Lower lobe of right lung (tissue), 2 donors: ENCODE measurements at places on chromosomes 1 and 21. TPM values are rescaled to one million over a fixed set of nuclear protein-coding genes. Genes with fewer than 3 reads are reported as not detected.

DNA sequence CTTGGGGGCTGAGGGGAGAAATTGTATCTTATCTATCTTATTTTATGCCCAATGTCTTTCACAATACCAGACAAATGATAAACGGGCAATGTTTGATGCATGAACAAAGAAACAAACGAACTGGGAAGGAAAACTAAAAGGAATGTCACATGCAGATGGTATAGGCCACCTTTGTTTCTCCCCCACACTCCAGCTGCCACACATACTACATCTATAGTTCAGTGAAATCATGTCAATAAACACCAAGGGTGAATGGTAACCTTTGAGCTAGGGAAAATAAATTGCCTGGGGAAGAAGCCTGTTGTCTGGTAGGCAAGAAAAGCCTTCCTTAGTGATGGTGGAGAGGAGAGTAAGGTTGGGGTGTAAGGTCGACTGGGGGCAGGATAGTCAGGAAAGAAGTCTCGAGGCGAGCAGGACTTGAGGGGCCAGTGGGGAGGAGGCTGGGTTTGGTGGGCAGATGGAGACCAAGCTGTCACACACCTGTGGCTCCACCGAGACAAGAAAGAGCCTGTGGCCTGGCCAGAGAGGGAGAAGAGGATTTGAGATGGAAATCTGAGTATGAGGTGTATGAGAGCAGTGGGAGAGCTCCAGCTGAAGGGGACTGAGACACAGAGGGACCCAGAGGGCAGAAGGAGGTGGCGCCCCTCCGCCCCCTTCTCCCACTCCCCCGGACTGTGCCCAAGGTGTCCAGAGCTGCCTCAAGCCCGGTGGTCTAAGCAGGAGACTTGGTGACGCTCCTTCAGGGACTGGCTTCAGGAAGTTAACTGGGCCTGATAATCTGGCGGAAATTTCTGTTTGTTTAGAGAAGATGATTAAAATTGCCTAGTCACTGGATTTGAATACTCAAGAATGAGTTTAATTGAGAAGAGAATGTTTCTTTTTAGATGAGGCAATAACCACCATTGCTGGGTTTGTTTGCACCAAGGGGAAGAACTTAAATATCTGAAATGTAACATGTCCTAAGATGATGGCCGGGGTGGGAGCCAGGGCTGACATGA is 37.3 kb downstream of the ATF3 start:
- no peaks in the 10 kb centered on the region for H3K36me3 ChIP-seq
- DNase-seq, result no peak
- no peaks in the 10 kb centered on the region for H3K4me1 ChIP-seq
- H3K4me3 ChIP-seq, result no peak overlapping the region
- H3K27me3 ChIP-seq, result no peaks in the 10 kb centered on the region

- no peak for DNase-seq
- H3K36me3 ChIP-seq, result no peaks in the 10 kb centered on the region
- H3K27me3 ChIP-seq, result no peaks in the 10 kb centered on the region
- no peaks in the 10 kb centered on the region for H3K4me1 ChIP-seq
- H3K27ac ChIP-seq, result no peak overlapping the region
These were observed 212.4 kb downstream of the PLA2G4A start for GRCh38 chr1:187041104-187041503.

DNA sequence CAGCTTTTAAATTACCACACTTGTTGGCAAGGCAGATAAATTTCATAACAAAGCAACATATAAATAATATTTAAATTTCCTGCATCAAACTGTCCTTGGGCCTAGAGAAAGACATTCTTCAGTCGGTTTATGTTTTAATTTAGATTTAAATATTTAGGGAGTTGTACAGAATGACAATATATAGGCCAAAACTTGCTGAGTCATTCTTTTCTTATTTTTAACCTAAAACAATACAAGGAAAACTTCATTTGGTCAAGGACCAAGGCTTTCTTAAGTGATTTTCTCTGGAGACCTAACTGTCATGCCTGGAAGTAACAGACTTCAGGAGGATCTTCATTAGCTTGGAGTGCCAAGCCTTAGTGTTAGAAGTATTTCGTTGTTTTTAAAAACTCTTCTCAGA is 5.6 kb downstream of the MAP10 start:
- no peak overlapping the region for H3K4me3 ChIP-seq
- H3K4me1 ChIP-seq, result no peaks in the 10 kb centered on the region
- no peak for DNase-seq
- no peaks in the 10 kb centered on the region for H3K36me3 ChIP-seq

DNA sequence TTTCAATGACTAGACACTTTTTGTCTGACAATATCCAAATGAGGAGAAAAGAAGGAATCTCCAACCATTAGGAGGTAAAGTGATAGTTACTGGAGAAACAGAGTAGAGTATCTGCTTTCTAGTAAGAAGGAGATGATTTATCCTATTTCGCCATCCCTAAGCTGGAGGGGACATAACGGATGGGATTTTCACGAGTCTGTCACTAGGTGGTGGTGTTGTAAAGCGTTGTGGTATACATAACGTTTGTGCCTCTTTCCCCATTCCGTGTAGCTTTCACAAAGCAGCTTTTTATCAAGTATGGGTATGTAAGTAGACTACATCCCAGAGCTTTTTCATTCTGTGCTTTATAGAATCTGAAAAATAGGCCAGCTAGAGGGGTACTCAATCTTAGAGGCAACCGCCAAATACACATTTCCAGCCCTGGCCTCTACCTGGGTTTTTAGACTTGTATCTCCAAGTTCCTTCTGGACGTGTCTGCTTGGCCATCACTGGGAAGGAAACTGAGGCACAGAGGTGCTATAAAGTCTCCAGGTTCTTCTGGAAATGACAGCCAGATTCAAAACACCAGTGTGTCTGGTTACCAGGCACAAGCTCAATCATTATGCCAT is 33.3 kb upstream of the FAM3B start:
- H3K4me1 ChIP-seq, result no peaks in the 10 kb centered on the region
- no peaks in the 10 kb centered on the region for H3K27me3 ChIP-seq
- H3K36me3 ChIP-seq, result no peaks in the 10 kb centered on the region
- DNase-seq, result no peak
- H3K27ac ChIP-seq, result no peak overlapping the region
- no peak overlapping the region for H3K4me3 ChIP-seq

The UBAP2L gene
- 142 TPM for total RNA-seq
